Occipital lobe (tissue), 3 donors: ENCODE measurements at places on chromosomes 6 and 20. TPM values are rescaled to one million over a fixed set of nuclear protein-coding genes. Genes with fewer than 3 reads are reported as not detected.

TTBK1 gene
- 13.1 TPM for total RNA-seq

OR12D3 gene
- total RNA-seq, result not detected

OXT gene
- total RNA-seq, result not detected

CLPSL1 gene
- total RNA-seq, result not detected

BNIP5 gene
- total RNA-seq, result not detected

COL9A3 gene
- total RNA-seq, result 37.1 TPM

PGC gene
- total RNA-seq, result not detected

EFCAB8 gene
- total RNA-seq, result not detected

GRCh38 chr20:17327185-17328148 is 100.6 kb downstream of the PCSK2 start:
- DNase-seq, result no peak

GRCh38 chr6:45986746-45987274 is 28.9 kb downstream of the CLIC5 start:
- no peak for DNase-seq

DNA sequence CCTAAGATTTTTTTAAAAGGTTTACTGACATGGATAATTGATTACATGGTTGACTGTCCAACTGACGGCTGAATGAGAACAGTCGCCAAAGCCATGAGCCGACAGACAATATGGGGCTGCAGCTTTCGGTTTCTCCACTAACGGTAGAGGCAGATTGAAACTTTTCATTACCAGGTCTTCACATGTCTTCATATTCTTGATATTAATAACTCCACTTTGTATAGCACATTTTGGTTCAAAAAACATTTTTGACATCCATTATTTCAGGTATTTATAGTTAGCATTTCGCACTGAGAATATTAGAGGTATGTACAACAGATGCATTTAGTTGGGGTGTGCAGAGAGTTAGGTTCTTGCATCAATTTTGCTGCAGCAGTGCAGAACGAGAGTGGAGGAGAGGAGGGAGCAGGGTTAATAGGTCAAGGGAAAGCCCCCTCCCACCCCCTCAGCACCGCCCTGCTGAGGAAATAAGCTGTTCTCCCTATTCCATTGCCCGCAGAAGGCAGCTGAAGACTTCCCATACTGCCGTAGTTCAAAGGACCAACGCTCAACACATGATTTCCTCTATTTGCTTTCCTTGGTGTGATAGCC is 73.6 kb upstream of the ADTRP start:
- no peak for DNase-seq

GRCh38 chr6:170180671-170181337 is 110.1 kb downstream of the DLL1 start:
- no peak for DNase-seq

DNA sequence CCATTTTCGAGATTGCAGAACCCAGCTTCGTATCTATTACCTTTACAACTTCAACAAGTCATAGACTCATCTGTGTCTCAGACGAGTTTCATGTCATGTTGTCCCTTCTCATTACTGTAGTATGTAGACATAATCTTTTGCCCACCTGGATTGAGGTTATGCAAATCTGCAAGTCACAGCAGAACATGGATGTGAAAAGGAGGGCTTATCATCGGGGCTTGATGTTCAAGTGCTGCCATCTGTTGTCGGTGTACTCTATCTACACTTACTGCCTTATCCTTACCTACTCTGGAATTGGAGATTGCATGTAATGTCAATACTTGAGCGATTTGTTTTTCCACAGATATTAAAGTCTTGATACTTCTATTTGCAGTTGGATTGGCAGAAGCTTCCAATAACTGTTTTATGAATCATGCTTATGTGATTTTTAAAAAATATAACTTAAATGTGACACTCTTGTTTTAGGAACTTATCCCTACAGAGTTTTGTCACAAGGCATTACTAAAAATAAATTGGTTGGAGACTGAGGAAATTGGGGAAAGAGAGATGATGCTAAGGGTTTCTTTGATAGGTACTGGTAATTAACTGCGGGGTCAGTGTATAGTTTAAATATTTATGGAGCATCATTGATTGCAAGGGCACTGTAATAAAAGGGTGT is 3.0 kb upstream of the GOPC start:
- peak; percentile 16 for DNase-seq

DNA sequence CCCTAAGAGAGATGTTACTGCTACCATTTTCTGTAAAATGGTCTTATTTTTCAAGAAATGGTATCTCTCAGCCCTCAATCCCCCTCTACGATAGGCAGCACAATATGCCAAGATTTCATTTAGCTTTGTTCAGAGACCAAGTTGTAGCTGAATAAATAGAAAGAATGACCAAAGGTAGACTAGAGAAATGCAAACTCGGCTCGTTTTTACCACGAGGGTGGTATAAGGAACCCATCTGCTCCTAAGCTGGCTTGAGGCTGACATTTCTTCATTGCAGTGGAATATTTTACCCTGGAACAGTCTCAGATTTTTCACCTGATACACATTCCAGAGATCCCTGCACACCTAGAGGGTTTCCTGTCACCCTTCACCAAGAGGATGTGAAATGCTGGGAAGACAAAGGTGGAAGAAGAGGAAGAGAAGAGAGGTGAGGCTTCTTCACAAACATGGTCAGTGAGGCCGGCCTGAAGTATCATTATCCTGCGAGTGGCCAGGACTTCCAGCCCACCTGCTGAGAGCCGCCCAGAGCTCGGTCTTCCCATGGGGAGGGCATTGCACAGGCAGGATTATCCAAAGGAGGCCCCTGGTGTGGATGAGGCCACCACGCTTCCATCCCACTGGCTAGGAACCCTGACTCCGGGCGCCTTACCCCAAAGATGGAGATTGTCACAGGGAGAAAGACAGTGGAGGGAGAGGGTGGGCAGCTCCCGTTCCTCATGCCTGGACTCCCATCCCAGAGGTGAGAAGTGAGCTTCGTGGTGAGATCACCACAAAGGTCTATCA is 57.1 kb upstream of the AFDN start:
- DNase-seq, result no peak

DNA sequence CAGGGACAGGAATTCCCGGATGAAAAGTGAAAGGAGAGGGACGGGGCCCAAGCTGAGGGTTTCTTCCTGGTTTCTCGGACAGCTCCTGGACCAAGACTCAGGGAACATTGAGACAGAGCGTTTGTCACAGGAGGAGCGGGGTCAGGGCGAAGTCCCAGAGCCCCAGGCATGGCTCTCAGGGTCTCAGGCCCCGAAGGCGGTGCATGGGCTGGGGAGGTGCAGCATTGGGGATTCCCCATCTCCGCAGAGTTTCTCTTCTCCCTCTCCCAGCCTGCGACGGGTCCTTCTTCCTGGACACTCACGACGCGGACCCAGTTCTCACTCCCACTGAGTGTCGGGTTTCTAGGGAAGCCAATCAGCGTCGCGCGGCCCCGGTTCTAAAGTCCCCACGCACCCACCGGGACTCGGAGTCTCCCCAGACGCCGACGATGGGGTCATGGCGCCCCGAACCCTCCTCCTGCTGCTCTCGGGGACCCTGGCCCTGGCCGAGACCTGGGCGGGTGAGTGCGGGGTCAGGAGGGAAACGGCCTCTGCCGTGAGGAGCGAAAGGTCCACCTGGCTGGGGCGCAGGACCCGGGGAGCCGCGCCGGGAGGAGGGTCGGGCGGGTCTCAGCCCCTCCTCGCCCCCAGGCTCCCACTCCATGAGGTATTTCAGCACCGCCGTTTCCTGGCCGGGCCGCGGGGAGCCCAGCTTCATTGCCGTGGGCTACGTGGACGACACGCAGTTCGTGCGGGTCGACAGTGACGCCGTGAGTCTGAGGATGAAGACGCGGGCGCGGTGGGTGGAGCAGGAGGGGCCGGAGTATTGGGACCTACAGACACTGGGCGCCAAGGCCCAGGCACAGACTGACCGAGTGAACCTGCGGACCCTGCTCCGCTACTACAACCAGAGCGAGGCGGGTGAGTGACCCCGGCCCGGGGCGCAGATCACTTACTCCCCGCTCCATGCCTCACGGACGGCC is 54.6 kb upstream of the POLR1H start:
- no peak for DNase-seq

DNA sequence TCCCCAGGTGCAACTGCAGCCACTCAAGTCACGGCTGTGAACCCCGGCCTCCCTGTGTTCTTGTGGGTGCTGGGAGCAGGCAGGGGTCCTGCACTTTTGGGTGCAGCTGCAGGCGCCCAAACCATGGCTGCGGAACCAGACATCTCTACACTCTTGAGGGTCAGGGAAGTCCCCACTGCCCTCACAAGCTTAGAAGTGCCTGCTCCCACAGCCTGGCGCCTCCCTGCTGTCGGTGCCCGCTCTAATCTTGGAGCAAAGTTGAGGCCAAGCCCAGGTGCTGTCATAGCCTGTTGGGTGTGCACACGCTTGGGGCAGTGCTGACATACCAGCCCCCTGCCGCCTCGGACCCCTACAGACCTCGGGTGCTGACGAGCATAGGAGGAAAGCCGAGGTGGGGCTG is 6.2 kb downstream of the DEFB132 start:
- no peak for DNase-seq

- DNase-seq, result no peak
Measured at GRCh38 chr20:45626540-45626939, 3.0 kb upstream of the WFDC10A start.

DNA sequence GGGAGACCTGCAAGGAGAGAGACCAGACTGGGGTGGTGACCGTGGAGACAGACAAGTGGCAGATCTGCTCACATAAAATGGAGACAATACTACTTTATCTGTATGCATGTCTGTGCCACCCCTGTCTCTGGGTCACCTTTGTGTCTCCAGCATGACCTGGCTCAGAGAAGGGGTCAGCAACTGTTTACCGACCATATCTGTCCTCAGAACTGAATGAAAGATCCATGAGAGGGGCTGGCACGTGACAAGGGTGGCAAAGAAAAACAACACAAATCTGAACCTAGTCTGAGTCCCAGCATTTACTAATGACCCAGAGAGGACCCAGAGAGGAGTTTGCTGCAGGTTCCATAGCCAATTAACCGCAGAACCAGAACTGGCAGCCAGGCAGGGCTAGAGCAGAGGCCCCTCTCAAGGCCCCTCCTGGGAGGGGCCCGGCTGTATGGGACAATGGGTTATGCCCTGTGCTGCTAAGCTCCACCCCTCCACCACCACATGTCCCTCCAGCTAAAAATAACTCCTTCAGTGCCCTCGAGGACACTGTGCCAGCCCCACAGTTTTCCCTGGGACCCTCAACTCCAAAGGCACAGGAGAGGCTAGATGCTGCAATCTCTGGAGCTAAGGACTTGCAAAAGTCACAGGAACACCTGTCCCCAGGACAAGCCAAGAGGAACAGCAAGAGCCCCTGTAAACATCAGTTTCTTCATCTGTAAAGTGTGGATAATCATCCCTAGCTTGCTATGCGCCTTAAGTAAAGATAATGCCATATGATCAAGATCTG is 2.2 kb downstream of the AHCY start:
- no peak for DNase-seq

DNA sequence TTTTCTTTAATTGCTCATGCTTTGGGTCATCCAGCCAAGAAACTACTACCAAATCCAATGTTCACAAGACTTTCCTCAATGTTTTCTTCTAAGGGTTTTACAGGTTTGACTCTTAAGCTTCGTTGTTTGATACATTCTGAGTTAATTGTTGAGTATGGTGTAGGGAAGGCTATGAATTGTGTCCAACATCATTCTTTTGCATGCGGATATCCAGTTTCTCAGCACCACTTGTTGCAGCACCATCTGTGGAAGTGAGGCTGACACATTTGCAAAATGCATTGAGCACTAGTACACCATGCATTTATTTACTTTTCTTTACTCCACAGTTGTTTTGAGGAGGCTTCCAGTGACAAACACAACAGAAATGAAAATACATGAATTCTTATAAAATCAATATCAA is 17.2 kb downstream of the MICA start:
- DNase-seq, result no peak
